ENCODE measurements at places on chromosomes 6 and 20.

DNA sequence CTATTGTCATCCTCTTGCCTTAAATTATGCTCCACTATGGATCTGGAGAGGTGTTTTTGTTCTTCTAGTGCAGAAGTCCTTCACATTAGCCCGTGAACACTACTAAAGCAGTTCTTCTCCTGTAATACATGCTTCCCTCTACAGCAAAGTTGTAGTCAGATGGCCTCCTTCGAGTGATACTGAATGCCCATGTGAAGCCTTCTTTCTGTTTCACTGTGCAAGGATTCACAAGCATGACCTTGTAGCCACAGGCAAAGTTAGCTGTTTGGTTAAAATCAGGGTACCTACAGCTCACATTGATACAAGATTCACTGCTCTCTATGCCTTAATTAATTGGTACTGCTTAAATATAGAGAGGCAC, 47.6 kb downstream of the ARHGAP18 start:
- no peak for DNase-seq

- DNase-seq: no peak
Observed at GRCh38 chr6:53431704-53432103, 83.0 kb upstream of the ELOVL5 start.

DNA sequence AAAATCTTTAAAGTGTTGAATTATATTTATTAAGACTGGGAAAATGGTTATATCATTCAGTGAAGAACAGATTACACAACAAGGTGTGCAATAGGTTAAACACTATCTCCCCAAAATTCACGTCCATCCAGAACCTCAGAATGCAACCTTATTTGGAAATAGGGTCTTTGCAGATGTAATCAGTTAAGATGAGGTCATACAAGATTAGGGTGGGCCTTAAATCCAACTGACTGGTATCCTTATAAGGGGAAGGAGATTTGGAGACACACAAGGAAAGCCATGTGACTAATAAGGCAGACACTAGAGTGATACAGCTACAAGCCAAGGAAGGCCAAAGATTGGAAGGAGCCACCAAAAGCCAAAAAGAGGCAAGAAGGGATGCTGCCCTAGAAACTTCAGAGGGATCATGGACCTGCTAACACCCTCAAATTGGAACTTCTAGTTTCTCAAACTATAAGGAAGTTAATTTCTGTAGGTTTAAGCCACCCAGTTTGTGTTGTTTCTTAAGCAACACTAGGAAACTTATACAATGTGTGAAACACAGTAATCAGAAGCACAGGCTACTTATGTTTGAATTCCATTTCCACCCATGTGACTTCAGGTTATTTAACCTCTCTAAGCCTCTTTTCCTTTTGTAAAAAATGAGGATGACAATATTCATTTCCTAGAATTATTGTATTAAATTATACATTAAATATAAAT, 16.9 kb downstream of the ILRUN start:
- no peak for DNase-seq

- no peak for DNase-seq
Observed at GRCh38 chr6:16608444-16608843, 152.8 kb downstream of the ATXN1 start.

GRCh38 chr6:81838724-81839426, 86.4 kb upstream of the TENT5A start:
- DNase-seq: no peak

DNA sequence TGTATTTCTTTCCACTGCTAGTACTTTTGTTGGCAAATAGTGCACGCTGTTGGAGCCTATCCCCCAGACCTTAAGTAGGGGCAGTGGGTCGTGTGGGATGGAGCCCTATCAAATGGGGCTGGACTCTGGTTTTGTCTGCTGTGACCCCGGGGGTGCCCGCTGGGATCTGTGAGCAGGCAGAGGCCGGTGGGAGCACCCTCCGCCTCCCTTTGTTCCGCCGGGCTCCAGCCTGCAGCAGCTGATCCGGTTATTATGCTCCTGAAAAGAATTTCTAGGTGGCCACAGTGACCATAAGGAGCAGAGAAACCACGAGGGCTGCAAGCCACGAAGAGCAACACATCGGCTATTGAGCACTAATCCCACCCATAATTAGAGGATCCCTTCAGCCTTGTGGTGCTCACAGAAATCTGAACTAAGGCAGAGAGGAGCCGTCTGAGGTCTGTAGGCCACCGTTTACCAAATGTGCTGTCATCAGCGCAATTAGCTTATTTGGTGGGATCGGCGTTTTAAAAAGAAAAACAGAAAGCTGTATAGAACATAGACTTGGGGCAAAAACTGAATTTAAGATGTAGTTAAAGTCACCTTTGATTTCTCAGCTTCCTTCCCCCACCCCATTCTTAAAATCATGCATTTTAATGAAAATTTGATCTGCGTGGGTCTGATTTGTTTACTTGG, 598.3 kb upstream of the JAG1 start:
- no peak for DNase-seq

- no peak for DNase-seq
Observed at GRCh38 chr6:28402197-28402596, 2.6 kb upstream of the ZSCAN12 start.

GRCh38 chr20:37165031-37165430, 14.1 kb upstream of the RPN2 start:
- no peak for DNase-seq

DNA sequence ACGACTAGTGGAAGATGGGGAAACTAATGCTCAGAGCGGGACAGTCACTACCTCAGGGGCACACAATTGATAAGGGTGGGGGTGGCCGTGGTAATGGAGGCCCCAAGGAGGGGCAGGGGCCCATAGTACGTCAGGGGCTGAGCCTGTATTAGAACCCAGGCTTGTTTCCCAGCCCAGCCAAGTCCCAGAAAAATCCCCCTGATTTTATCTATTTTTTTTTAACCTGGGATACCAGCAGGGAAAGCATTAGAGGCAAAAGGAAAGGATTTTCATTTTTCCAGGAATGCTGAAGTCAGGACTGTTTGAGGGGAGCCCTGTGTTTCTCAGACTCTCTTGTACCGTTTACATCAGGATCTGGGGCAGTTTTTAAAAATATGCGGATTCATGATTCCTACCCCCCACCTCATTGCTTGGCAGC, 382 bp downstream of the MYH7B start:
- no peak for DNase-seq

DNA sequence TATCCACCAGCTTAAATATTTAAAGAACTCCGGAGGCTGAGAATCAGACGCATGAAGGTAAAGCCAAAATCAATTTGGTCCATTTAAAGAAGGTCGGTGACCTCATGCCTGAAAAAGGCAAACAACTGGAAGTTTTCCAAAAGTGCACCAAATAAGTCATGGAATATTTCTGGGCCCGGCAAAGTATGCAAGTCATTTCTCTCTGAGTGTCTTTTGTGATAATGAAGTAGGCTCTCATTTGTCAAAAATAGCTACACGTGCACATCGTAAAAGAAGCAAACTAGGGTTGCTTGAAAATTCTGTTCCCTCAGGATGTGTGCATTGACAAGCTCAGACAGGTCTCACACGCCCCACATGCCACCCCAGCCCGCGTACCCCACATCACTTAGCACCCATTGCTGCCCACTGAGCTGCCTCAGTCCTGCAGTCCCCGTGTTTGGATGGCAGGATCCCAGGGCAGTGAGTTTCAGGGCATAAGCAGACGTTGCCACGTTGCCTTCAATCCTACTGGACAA, 20.5 kb upstream of the PYGB start:
- no peak for DNase-seq

DNA sequence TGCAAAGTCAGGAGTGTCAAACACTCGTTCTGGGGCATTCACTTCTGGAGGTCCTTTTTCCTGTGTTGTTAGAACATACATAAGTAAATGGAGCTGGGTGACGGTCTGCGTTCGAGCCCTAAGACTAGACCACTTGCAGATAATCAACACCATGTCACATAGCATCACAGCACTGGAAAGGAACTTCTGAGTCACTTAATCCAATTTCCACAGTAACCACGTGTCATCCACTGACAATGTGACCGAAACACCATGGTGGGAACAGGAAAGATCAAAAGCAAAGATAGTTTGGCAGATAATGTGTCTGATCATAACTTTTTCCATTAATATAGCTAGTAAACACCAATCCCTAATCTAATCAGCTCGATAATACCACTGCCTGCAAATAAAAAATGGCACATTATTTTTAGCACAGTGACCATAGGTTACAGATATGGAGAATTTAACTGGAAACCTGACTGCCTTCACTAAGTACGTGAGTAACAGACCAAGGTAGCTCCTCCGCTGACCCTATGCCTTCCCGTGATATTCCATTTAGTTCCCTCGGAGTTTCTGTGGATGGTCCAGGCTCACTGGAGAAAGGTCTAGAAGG, 34.8 kb downstream of the WRNIP1 start:
- no peak for DNase-seq

- DNase-seq: no peak
Observed at GRCh38 chr6:35357677-35358076, 15.3 kb downstream of the PPARD start.

GRCh38 chr20:64160526-64161355, 3.5 kb upstream of the MYT1 start:
- no peak for DNase-seq

DNA sequence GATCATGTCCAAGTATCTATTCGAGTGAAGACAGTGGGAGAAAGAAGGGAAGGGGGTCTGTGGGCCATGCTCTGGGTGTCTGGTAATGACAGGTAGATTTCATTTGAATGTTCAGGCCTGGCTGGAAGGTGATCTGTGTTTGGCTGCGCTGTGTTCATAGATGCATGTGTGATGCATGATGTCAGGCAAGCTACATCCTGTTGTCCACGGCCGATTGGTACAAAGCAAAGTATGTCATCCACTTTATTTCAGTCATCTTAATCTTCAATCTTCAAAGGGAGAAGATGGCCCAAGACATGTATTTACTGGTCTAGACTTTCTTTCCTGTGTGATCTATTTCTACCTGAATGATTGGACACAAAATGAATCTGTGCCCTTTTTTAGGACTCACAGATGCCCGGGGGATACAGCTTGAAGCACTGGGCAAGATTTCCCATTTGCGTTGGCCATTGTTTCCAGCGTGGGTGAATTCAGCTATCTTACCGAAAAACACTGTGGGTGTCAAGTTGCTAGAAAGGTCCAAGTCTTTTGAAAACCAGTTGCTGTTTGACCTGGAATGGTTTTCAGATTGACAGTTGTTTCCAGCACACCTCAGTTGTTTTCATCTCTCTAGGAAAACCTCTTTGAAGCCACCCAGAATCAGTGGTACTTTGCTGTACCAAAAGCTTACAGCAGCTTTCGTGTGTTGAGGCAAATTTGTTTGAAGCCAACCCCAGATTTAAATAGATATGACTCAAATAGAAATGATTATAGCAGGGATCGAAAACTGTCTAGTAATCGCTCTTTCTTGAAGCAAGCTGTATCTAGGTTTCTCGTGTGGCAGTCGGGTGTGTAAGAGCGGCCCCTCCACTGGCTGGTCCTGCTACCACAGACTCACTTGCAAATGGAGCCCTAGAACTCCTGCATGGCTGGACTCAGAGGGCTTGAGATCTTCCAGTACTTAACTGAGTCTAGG, 27.2 kb downstream of the DUSP22 start:
- DNase-seq: no peak

GRCh38 chr6:3372912-3373554, 83.8 kb downstream of the SLC22A23 start:
- DNase-seq: no peak

- no peak for DNase-seq
Observed at GRCh38 chr6:143204045-143204444, 143.4 kb downstream of the AIG1 start.

GRCh38 chr6:1382331-1382882, 7.0 kb upstream of the FOXF2 start:
- no peak for DNase-seq

DNA sequence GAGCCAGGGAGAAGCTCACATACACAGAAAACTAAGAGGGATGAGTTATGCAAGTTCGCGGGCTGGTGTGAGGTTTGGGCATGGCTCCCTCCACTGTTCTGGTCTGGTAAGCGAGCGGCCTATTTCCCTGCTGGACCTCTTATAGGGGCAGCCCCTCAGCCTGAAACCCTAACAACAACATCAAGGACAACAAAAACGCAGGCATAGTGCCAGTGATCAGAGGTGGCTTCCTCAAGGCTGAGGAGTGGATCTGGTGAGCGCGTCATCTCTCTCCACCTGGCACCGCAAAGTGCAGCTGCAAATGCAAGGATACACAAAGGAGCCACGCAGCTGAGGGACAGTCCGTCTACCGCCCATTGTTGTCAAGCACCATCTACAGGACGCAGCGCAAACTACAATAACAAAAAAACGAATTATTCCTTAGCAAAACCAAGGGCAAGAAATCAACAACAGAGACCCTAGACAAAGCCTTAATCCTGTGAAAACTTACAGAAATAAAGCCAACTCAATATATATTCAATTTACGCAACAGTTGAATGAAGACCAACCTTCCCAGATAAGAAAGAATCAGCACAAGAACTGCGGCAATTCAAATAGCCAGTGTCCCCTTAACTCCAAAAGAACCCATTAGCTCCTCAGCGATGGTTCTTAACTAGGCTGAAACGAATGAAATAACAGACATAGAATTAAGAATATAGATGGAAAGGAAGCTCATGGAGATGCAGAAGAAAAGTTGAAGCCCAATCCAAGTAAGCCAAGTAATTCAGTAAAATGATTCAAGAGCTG, 9.2 kb upstream of the DEFB110 start:
- DNase-seq: peak; percentile 52

DNA sequence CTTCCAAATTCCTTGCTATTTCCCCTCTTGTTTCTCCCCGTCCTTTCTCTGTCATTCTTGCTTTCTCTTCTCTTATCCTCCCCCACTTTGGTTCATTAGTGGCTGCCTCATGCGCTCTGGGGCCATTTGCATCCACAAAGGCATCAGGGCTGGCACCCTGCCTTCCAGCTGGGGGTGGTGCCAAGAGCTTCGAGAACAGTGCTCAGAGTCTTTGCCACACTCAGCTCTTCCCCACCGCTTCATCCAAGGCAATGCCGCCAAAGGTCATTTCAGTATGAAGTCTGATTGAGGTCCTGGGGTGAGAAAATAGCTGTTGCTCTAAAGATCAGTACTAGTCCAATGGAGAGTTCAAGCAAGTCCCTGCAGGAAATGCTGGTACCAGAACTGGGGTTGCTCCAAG, 22.7 kb downstream of the OLIG3 start:
- DNase-seq: no peak

- DNase-seq: no peak
Observed at GRCh38 chr6:13046084-13046483, 282.3 kb downstream of the TBC1D7 start.

- DNase-seq: no peak
Observed at GRCh38 chr6:113697632-113698410, 159.3 kb upstream of the MARCKS start.

- DNase-seq: peak; percentile 69
Observed at GRCh38 chr20:22333885-22334545, 250.4 kb downstream of the FOXA2 start.

GRCh38 chr6:137763436-137763835, 103.6 kb upstream of the TNFAIP3 start:
- DNase-seq: no peak

GRCh38 chr6:8785223-8785622, 349.9 kb upstream of the SLC35B3 start:
- no peak for DNase-seq

- no peak for DNase-seq
Observed at GRCh38 chr6:125792680-125793079, 1.9 kb downstream of the NCOA7 start.
